Activated naive CD4-positive, alpha-beta T cell treated with anti-CD3 and anti-CD28 coated beads, Interleukin-2, amount 10 ng/mL, durations not matched to agents 5 hours and 36 hours (primary cell): ENCODE measurements at places on chromosomes 7 and 10. TPM values are rescaled to one million over a fixed set of nuclear protein-coding genes. Genes with fewer than 3 reads are reported as not detected.

The ADIRF gene
- total RNA-seq, result not detected

The PTPN20 gene
- 0.70 TPM for total RNA-seq

The RHOBTB1 gene
- total RNA-seq, result 0.05 TPM

The JCAD gene
- 0.35 TPM for total RNA-seq

The TCAF2 gene
- 26.8 TPM for total RNA-seq

The ITPRID1 gene
- not detected for total RNA-seq

The ZMYND11 gene
- total RNA-seq, result 38.6 TPM

The ADCY1 gene
- total RNA-seq, result 0.91 TPM

The GGCT gene
- total RNA-seq, result 32.7 TPM

The ERVW-1 gene
- total RNA-seq, result not detected

The TMEM184A gene
- total RNA-seq, result not detected

The GRID1 gene
- not detected for total RNA-seq

The SPDYE8 gene
- total RNA-seq, result not detected

The MYPN gene
- not detected for total RNA-seq

The PGAM2 gene
- 0.25 TPM for total RNA-seq

The PTPN12 gene
- 19.3 TPM for total RNA-seq

The PLEKHS1 gene
- not detected for total RNA-seq

The TUBAL3 gene
- total RNA-seq, result not detected

The NPFFR1 gene
- total RNA-seq, result not detected

The MGAM2 gene
- not detected for total RNA-seq

The SLC16A9 gene
- 0.05 TPM for total RNA-seq

The CYP2C18 gene
- not detected for total RNA-seq

The CTTNBP2 gene
- total RNA-seq, result not detected

The ATG9B gene
- total RNA-seq, result 14.4 TPM

The GRID2IP gene
- total RNA-seq, result 0.12 TPM

The NANOS1 gene
- 0.73 TPM for total RNA-seq

The CYP2C19 gene
- total RNA-seq, result 0.07 TPM

The HOXA1 gene
- total RNA-seq, result 0.46 TPM

The HDAC9 gene
- total RNA-seq, result 0.39 TPM

The FLNC gene
- not detected for total RNA-seq

The DPYSL4 gene
- total RNA-seq, result 6.8 TPM

The ENO4 gene
- not detected for total RNA-seq

The CPA2 gene
- total RNA-seq, result not detected

The C10orf62 gene
- not detected for total RNA-seq

The CHN2 gene
- total RNA-seq, result 6.3 TPM

The TMEM273 gene
- 17.3 TPM for total RNA-seq
